ENCODE measurements at places on chromosomes 2 and 18.

DNA sequence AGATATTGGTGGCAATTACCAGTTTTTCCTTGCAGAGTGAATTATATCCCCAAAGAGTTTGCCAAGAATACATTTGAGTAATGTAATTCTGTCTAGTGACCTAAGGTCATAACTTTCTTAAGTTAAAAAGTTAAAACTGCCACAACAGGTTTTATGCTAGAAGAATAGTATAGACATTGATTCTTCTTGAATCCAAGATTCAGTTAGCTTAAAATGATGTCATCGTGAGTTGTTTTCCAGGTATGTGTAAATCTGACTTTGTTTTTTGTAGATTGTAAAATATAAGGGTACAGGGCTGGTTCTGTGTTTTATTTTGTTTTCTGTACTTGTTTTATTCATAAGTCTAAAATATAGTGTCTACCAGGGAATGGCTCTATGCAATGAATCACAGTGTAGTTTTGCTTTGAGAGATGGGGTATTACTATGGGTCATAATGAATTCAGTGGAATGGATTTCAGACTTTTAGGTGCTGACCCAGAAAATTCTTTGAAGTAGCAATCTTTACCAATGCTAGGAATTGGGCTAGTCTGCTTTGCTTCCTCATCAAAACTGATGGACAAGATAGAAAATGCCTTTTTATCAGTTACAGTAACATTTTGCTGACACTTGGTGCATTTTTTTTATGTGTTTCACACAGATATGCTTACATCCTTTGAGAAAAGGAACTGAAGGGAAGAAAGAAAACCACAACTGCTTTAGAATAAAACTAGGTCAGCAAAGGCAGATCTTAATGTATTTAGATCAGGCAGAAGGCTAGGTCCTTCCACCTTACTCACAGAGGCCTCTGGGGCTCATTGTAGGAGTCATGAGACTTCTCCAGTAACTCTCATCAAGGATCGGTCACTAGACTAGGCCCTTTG lies 20.8 kb upstream of the MGAT5 start:
- DNase-seq, result no peak

- no peak for DNase-seq
Measured at GRCh38 chr2:85945586-85945985, 56.8 kb upstream of the ST3GAL5 start.

- peak; percentile 17 for DNase-seq
Measured at GRCh38 chr2:105114551-105114950, 76.7 kb downstream of the MRPS9 start.

GRCh38 chr18:6021306-6022073 lies 126.2 kb upstream of the TMEM200C start:
- DNase-seq, result no peak

DNA sequence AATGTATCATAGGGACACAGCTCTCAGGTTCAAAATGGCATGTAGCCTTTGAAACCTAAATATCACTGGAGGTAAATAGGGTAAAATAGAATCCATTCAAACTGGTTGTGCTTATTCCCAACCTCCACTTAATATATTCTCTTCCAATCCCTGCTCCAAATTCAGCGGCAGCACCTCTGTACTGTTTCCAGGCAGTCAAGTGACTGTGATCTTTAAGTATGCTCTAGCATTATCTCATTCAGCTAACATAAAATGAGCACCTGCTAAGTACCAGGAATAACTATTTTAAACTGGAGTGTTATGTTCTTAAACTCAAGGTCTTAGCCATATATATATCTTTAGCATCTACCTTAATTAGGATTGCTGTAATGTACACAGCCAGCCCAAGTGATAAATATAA lies 269.2 kb upstream of the SESTD1 start:
- no peak for DNase-seq

DNA sequence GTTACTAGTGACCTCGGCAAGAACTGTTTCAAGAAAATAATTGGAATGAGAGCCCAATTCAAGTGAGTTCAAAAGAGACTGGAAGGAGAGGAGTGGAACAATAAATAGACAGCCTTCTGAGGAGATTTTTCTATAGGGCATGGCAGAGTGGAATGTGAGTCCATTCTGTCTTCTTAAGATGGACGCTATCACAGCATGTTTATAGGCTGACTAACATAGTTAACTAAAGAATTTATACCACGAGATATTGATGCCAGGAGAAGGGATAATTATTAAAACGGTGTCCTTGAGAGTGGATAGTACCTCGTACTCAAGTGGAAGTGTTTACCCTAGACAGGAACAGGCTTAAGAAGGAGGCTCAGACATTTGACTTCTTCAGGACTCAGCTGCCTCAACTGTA lies 143.5 kb upstream of the RBBP8 start:
- DNase-seq, result no peak

GRCh38 chr2:235690809-235691450 lies 197.1 kb downstream of the AGAP1 start:
- no peak for DNase-seq

DNA sequence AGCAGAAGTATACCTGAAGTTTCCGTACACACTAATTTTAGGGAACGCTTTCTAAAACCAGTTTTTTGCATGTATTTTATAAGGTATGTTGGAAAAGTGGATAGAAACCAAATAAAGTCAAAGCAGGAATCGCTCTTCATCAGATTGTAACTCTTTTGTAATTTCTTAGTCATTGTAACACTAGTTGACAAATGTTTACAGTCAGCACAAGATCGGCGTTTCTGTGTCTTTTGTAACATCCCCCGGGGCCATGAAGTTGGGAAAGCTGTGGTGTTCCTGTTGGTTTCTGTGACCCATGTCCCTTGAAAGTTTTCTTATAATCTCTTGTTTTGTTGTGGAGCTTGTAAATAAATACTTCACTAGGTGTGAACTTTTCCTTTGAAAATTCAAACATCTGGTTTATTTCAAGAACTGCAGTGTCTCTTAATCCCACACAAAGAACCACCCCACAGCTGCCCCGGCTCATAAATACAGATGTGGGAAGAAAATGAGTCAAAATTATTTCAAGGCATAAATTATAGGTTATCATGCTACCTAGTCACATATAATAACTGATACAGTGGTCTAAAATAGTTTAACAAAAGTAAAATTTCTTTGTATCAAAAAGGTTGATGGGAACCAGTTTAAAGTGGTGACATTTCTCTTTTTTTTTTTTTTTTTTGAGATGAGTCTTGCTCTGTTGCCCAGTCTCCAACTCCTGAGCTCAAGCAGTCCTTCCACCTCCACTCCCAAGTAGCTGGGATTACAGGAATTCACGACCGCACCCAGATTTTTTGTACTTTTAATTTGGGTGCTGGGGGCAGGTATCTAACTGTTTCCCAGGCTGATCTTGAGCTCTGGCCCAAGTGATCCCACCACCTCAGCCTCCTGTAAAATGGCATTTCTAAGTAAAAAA lies 751 bp upstream of the NMI start:
- no peak for DNase-seq

DNA sequence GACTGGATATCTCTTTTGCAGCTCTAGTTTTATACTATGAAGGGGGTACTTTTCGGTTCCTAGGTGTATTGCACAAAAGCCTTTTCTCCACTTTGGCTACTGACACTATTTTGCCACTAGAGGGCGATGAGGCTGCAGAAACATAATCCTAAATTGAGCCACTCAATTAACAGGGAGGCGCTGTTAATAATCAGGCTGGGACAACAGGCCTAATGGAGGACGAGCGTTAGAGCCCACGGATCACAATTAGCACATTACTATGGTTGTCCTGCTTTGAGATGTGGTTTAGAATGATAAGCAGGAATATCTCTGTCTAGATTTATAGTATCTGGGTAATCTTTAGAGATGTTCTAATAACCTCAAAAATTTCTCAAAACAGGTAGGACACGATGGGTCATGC lies 62.2 kb upstream of the PMAIP1 start:
- DNase-seq, result peak; percentile 66

GRCh38 chr18:49008716-49009115 lies 58.0 kb upstream of the SMAD7 start:
- DNase-seq, result no peak

- DNase-seq, result no peak
Measured at GRCh38 chr2:7670905-7671641, 753.9 kb downstream of the RNF144A start.

- DNase-seq, result no peak
Measured at GRCh38 chr2:133489146-133489545, 79.1 kb downstream of the NCKAP5 start.

All from SHP77 treated with DMSO at 0.1 percent for 48 hours (cell line).